ENCODE measurements at places on chromosomes 1 and 21.

GRCh38 chr1:47507144-47507543, 69.3 kb downstream of the FOXD2 start:
- no peak for DNase-seq

DNA sequence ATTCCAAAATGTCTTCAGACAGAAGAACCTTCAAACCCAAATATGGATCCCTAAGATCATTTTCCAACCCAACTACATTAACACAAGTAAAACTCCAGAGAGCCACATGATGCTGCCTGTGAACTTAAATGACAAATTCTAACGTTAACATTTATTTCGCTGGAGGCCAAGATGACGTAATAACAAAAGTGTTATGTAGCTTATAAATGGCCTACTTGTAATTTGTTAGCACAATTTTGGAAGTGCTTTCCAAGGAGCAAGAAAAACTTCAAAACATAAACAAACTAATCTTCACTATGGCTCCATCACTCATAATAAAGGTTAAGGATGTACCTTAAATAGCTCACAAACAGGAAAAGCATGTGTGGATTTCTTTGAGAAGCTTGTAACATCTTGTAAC, 126.7 kb downstream of the HLCS start:
- no peak for DNase-seq

- DNase-seq = no peak
Measured at GRCh38 chr1:51093581-51093980, 8.4 kb upstream of the C1orf185 start.

- DNase-seq = no peak
Measured at GRCh38 chr1:200355801-200356200, 54.0 kb downstream of the ZNF281 start.

GRCh38 chr1:196516373-196516772, 91.9 kb downstream of the KCNT2 start:
- DNase-seq = no peak

DNA sequence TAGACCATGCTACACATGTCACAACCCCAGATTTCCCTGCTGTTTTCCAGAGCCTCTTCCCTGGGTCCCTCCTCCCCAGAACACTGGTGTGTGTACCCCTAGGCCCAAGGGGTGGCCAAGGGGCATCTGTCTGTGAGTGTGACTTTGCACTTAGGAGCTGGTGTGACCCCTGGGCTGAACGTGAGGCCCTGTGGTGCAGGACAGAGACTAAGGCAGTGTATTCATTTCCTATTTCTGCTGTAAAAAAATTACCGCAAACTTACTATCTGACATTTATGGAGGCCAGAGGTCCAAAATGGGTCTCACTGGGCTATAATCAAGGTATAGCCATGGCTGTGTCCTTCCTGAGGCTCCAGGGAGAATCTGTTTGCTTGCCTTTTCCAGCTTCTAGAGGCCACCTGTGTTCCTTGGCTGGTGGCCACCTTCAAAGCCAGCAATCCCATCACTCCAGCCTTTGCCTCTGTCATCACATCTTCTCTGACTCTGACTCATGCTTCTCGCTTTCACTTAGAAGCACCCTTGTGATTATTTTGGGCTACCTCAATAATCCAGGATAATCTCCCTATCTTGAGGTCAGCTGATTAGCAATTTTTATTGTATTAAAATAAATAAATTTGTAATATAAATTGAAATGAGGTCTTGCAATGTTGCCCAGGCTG, 24.0 kb upstream of the ELOA start:
- DNase-seq = no peak

GRCh38 chr1:95263450-95263849, 29.4 kb downstream of the RWDD3 start:
- no peak for DNase-seq

- DNase-seq = no peak
Measured at GRCh38 chr1:75855010-75855409, 58.3 kb downstream of the MSH4 start.

All from NCI-H2227 treated with DMSO at 0.1 percent for 48 hours (cell line).